Esophagus squamous epithelium (tissue), 5 donors: ENCODE measurements at places on chromosomes 1 and 21.

- no peak for DNase-seq
Measured at GRCh38 chr1:7613106-7613850, 157.8 kb upstream of the VAMP3 start.

DNA sequence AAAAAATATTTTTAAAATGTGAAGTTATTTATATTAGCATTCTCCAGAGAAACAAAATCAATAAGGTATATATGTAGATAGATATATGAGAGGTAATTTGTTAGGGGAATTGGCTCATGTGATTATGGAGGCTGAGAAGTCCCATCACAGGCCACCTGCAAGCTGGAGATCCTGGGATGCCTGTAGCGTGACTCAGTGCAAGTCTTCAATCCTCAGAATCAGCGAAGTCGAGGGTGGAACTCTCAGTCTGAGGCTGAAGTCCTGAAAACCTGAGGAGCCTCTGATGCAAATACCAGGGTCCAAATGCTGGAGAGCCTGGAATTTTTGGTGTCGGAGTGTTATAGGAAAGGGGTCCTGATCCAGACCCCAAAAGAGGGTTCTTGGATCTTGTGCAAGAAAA is 658.5 kb downstream of the USP25 start:
- no peak for DNase-seq

GRCh38 chr1:12591267-12591938 is 26.6 kb downstream of the DHRS3 start:
- DNase-seq, result no peak

GRCh38 chr1:40267767-40268187 is 9.7 kb downstream of the ZMPSTE24 start:
- no peak for DNase-seq

DNA sequence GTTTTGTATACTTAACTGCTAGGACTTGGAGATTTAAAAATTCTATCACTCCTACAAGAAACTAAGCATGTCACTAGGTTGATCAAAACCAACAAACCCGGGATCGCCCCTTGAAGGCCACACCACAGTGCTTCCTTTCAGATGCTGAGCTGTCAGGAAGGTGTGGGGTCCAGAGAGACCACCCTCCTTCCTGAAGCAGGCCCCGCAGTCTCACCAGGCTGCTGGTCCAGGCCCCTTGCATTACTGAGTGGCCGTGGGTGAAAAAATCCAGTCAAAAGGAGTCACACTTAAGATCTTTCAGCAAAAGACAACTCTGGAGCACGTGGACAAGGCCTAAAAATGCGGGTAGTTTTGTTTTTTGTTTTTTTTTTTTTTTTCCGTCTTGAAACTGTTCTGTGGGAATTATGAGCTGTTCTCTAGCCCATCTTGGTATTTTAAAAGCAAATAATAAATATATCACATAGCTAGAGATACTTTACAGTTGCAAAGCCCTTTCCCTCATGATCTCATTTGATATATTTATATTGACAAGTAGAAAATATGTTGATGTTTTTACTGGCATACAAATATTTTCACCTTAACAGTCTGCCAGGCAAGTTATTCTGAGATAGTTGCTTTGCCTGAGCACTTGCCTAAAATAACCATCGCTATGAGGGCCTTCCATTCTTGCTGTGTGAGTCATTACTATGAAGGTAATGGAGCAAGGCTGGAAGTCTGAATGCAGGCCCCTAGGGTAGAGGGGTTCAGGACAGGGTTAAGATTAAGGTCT is 73.1 kb upstream of the EDEM3 start:
- no peak for DNase-seq

- no peak for DNase-seq
Measured at GRCh38 chr1:212147581-212148033, 112.1 kb downstream of the DTL start.

DNA sequence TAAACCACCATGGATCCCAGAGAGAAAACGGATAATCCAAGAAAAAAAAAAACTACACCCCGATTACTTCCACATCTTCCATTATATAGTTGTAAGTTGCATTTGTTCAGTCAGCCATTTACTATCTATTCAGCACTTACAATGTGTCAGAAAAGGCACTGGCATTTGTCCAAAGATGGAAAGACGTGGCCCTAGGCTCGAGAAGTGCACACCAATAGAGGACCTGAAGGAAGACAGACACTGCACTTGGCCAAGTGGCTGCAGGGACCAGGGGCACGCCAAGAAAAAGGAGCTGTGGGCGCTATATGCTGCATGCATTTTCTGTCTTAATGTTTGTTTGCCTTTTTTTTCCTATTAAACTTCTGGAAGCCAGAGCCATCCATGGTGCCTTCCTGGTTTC is 45.2 kb upstream of the LYST start:
- no peak for DNase-seq

- DNase-seq, result no peak
Measured at GRCh38 chr1:10060311-10061100, 27.7 kb downstream of the UBE4B start.

GRCh38 chr1:53176452-53177208 is 20.0 kb upstream of the CPT2 start:
- DNase-seq, result no peak

DNA sequence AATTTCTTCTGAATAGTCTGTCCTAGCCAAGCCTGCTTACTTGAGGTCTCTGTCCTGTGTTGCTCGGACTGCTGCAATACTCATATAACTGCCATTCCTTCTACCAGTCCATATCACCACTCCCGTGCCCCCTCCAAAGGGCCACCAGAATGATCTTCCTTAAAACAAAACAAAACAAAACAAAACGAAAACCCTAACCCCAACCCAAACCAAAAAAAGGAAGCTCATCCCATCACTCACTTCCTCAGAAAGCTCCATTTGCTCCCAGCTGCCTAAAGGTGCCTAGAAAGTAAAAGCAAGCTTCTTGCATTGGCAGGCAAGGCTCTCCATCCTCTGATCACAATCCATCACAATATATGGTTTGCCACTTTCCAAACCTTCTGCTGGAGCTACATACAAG is 20.3 kb downstream of the USP24 start:
- no peak for DNase-seq

DNA sequence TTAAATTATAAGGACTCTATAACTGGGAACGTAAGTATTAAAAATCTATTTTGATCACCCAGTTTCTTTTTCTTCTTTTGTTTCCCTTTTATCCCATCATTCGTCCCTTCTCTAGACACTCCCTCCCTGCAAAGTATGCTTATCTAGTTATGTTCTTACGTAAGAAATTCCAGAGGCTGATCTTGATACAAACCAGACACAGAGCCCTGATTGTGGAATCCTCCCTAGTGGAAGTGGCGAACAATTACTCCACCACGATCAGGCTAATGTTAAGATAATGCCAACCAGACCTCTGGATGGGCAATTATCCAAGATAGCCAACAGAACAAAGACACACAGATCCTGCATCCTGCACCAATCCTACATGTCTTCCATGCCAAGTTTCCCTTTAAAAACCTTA is 1557.4 kb downstream of the PLA2G4A start:
- DNase-seq, result no peak

DNA sequence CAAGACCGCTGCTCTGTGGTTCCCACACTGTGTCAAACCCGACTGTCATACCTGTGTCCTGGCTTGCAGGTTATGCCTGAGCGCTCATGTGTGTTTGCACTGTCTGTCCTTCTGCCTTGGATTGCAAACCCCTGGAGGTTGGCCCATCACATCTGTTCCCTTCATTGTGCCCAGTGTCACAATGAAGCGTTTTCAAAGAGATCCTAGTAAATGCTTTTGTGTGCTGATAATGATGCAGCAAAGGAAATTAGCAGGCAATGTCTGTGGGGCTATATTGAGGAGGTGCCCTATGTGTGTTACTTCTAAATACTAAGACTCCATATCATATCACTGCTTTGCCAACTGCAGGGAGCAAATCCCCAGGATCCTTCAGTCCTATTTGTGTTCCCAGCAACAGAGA is 424.4 kb upstream of the NFIA start:
- no peak for DNase-seq

DNA sequence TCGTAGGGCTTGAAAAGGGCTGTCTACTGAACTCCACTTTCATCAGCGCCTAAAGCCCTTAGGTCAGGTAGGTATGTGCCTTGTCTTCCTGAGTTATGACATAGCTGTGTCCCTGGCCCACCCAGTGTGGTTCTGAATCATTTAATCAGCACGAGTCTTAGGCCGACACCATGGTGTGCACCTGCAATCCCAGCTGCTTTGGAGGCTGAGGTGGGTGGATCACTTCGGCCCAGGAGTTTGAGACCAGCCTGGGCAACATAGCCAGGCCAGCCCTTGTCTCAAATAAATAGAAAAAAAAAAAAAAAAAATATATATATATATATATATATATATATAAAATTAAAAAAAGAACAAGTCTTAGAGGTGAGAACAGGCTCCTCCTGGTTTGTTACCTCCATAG is 15.8 kb downstream of the LRRC71 start:
- no peak for DNase-seq

DNA sequence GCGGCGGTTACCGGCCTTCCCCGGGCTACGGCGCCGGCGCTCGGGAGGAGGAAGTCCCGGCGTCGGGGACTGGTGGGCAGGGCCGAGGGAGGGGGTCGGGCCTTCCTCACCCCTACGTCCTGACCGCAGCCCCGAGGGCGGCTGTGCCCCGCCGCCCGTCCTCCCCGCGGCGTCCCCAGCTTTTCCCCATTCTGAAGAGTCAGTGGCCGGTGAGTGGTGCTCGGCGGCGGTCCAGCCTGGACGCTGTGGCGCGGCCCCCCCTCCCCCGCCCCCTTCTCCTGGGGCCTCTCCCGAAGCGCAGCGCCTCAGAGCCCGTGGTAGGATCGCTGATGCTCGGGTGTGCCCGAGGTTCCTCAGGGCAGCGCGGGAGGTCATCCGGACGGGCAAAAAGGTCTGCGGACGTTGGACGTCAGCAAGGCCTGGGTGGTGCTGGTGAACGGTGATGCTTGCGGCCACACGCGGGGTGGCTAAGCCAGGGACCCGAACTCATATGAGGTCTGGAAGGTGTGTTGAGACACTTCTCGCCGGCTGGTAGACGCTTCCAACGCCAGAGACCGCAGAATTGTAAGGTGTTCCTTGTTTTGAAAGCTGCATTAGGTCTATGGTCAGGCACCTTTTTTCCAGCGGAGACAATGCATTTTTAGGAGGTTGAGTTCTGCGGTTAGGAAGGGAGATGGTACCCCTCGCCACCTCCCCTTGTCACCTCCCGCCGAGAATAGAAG is 725 bp downstream of the SLC25A33 start:
- no peak for DNase-seq

- DNase-seq, result no peak
Measured at GRCh38 chr21:41507521-41508414, at the start of gene TMPRSS2. Gene TMPRSS2 (minus strand): TSS chr21:41508158. CDS start chr21:41498133, 10,025 bp downstream.

GRCh38 chr1:26787381-26787705 is 407 bp upstream of the PIGV start:
- no peak for DNase-seq

GRCh38 chr21:43367296-43367695 is 59.6 kb downstream of the SIK1 start:
- DNase-seq, result no peak

DNA sequence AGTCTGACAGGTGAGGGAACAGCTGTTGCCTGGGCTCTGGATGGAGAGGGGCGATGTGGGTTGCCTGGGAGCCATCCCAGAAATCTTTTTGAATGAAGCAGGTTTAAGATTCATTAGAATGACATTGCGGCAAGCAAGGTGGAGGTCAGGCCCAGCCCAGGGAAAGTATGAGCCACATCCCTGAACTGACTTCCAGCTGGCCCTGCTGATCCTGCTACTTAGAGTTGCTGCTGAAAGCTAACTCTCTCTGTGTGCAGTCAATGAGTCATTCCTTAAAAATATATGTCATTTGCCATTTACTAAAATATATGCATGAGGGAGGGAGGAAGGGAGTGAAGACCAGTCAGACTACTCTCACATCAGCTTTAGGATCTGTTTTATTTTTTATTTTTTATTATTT is 54.3 kb upstream of the RAB3GAP2 start:
- no peak for DNase-seq

DNA sequence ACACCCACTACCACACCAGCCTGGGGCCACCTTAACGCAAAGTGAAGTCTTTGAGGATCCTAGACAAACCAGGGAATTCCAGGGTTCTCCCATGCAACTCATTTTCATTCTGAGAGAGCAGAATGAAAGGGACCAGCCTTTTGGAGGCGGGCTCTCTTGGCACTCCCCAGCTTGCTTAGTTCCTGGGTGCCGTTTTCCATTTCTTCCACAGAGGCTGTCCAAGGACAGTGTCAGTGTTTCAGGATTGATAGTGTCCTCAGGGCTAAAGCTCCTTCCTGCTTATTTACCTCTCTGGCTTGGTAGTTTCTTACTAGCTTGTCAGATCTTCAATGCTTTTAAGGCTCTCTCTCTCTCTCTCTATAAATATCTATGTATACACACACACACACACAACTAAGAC is 30.1 kb upstream of the GNG4 start:
- DNase-seq, result no peak

- no peak for DNase-seq
Measured at GRCh38 chr1:18170444-18170843, 62.8 kb downstream of the IGSF21 start.

- DNase-seq, result no peak
Measured at GRCh38 chr1:47903723-47904122, 93.5 kb downstream of the TRABD2B start.

- no peak for DNase-seq
Measured at GRCh38 chr21:39127506-39127905, 55.7 kb downstream of the PSMG1 start.

GRCh38 chr1:84386716-84387479 is 11.4 kb upstream of the DNASE2B start:
- no peak for DNase-seq

DNA sequence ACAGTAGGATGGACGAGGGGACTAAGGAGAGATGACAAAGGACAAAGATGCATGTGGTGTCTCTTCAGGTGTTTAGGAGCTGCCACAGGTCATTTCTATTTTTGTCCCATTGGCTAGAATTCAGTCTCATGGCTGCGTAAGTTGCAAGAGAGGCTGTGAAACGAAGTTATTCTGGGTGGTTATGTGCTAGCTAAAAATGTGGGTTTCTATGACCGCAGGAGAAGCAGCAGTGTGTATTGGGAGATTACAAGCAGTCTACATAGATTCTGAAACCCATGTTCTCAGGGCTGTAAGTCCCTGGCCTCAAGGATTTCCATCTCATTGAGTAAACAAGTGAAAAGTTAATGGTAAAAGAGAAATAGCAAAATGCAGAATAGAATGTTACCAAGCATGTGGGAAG is 110.7 kb downstream of the SPATA46 start:
- no peak for DNase-seq

DNA sequence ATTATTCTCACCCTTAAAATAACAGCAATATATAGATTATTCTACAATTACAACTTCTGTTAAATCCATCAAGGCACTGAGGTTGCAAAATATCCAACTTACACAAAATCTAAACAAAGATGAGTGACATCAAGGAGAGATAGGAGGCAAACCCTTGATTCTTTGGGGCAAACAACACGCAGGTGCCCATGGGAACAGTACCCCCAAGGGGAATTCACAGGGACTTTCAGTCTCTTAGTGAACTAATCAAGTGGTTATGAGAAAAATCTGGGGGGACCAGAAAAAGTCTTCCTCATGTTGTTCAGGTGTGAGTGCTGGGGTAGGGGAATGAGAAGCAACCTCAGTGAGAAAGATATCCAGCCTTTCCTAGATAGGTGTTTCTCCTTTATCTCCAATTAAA is 1107.9 kb downstream of the PLA2G4A start:
- no peak for DNase-seq
